Muscle of leg (tissue), 16 donors: ENCODE measurements at places on chromosomes 11 and 22. TPM values are rescaled to one million over a fixed set of nuclear protein-coding genes. Genes with fewer than 3 reads are reported as not detected.

- DNase-seq: no peak
These were observed 19.0 kb upstream of the CCDC134 start for GRCh38 chr22:41781507-41781906.

The CCDC73 gene
- polyA plus RNA-seq: 0.04 TPM

DNA sequence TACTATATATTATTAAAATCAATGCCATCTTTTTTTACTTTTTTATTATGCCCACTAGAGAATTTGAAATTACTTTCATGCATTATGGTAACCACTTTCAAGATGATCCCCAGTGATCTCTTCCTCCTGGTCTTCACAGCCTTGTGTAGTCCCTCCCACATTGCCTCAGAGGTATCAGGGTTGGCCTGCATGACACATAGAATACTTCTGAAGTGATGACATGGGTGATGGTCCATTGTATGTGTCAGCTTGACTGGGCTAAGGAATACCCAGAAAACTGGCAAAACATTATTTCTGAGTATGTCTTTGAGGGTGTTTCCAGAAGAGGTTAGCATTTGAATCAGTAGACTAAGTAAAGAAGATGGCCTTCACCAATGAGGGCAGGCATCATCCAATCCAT lies 14.2 kb upstream of the ISX start:
- DNase-seq: no peak

- DNase-seq: no peak
These were observed 13.9 kb downstream of the CRTAM start for GRCh38 chr11:122852074-122852795.

DNA sequence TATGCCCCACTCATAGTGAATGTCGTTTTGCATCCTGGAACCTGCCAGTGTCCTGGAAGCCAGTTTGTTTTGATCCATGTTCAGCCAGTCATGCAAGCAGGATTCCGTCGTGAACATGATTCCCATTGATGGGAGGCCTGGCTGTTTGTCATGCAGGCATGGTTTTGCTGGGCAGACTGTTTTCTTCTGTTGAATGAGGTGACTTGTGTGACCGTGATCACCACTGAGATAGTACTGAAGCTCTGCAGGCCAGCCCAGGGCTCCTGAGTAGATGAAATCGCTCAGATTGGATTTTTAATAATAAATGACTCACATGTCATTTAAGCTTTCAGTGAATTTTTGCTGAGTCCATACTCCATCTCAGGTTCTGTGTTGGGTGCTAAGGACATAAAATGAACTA lies 117.8 kb downstream of the PDE2A start:
- no peak for DNase-seq

- DNase-seq: no peak
These were observed 36.8 kb downstream of the CDON start for GRCh38 chr11:126025822-126026221.

DNA sequence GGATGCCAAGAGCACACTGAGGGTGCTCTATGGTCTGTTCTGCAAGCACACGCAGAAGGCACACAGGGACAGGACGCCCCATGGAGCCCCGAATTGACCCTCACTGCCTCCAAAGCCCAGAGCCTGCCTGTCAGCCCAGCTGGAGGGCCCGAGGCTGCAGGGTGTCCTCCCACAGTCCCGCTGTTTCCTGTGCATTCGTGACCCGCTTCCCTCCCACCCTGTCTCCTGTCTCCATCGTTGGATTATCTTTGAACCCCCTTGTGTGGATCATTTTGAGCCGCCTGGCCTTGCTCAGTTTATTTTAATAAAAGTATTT lies 25.6 kb downstream of the PARVG start:
- DNase-seq: no peak

- no peak for DNase-seq
These were observed 388.6 kb downstream of the TBC1D22A start for GRCh38 chr22:47151064-47151463.

DNA sequence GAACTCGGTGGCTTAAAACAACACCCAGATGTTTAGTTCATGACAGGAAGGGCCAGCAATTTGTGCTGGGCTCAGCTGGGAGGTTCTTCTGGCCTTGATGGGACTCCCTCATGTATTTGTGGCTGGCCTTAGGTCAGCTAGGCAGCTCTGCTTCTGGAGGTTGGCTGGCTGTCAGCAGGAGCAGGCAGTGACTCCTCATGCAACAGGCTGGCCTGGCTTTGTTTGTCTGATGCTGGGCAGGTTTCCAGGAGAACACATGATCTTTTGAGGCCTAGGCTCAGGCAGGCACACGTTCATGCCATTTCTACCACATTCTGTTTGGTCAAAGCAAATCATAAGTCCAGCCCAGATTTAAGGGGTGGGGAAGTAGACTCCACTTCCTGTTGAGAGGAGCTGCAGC lies 571.2 kb downstream of the TBC1D22A start:
- DNase-seq: peak; percentile 49

DNA sequence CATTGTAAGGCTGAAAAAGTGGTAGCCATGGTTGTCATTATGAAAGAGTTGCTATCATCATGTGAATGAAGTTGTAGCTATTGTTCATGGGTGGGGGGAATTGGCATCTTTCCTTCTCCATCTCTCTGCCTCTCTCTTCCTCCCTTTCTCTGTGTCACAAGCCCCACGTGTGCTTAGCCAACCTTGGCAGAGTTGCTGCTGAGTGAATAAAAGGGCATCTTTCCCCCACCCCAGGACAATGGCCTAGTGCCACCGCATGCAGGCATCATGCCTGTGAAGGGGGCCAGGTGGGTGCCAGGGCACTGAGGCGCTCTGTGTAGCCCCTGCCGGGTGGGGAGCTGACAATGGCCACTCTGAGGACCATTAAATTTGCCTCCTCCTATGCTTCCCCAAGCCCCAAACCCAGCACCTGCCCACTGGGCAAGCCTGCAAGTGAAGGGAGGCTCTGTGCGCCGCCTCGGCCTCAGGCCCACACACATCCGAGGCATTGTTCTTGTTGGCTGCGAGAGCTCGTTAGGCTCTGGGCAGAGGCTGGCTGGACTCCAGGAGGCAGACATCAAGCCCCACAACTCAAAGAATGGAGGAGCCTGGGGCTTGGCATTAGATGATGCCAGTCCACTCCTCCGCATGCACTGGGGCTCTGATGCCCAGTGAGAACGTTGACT lies 103.9 kb downstream of the SEZ6L start:
- no peak for DNase-seq

GRCh38 chr11:45666648-45667642 lies 1.5 kb upstream of the CHST1 start:
- no peak for DNase-seq

GRCh38 chr11:26037716-26038115 lies 294.2 kb upstream of the ANO3 start:
- DNase-seq: no peak

- no peak for DNase-seq
These were observed 5.0 kb downstream of the HEPACAM start for GRCh38 chr11:124930799-124931198.

The GDPD4 gene
- polyA plus RNA-seq: 0.67 TPM

DNA sequence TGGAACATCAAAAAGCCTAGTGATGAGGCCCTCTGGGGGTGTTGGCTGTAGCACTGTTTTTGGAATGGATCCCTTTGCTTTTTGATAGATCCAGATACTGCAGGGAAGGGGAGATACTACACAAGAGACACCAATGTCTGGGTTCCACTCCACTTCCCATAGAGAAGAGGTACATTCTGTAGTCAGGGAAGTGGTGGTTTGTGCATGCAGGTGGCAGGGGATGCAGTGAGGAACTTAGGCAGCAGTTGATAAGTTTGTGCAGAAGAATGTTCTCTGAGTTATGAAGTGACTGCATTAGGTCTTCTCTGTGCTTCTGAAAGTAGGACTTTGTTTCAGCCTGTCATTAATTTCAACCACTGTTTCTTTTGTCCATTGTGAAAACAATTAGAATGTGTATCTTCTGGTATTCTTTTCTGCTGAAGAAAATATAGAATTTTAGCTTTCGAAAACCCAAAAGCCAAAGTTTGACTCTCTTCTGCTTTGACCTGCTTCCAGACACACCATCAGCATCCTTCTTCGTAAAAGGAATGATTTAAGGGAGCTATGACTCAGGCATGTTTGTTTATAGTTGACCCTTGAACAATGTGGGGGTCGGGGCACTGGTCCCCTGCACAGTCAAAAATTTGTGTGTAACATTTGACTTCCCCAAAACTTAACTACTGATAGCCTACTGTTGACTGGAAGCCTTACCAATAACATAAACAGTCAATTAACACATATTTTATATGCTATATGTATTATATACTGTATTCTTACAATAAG lies 25.6 kb downstream of the PANX1 start:
- DNase-seq: no peak

DNA sequence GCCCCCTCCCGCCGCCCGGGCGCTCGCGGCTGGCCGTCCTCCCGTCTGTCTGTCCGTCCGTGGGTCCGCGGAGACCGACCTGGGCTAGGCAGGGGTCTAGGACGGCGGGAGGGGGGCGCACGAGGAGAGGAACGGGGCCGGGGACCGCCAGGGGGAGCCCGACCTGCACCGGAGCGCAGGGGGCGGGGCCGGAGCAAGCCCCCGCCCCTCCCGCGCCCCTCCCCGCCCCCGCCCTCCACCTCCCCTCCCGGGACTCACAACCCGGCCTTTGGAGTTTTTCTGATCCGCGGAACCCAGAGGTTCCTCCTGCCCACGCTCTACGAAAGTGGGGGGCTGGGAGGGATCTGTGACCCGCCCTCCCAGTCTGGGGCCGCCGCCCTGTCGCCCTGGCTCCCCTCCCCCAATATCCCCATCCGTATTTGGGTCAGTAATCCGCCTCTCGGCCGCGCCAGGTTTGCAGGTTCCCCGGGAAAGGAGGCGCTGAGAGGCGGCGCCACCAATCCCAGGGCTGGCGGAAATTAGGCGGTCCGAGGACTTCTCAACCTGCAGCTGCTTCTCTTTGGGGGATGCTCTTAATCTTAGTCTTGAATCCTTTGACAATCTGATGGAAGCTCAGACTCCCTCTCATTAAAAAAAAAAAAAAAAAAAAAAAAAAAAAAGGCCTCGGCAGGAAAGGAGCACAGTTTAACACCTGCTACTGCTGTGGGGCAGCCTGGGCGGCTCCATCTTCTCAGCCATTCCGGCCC lies 925 bp upstream of the KCNJ11 start:
- peak; percentile 67 for DNase-seq

DNA sequence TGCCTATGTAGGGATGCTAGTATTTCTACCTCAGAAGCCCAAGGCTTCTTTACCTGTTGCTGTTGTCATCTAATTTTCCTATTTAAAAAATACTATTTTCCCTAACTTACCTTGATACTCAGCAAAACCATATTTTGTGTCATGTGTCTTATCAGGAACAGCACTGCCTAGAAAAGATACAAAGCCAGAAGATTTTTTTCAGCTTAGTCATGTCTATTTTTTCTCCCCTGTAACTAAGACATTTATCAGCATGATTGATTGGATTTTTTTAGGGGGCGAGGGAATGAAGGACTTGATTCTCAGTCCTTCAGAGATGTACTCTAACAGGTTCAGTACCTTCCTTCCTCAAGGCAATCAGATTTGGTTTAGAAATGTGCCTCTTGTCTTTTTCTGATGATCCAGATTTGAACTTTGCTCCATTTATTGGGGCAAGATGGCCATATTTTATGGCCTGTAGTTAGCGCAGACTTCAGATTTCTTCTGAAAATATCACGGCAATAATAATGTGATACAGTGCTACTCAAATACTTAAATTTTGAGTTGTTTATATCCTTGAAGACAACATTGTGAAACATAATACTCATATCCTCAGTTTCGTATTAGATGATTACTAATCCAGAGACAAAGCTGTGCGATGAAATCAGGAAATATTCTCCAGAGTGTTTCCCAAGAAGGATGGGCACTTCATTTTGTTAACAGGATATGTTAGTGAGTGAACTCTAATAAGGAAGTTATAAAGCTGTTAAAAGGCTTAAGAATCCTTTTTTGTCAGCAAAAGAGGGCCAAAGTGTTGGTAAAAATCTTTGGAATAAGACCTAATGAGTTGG lies 3.8 kb upstream of the PIK3IP1 start:
- no peak for DNase-seq

DNA sequence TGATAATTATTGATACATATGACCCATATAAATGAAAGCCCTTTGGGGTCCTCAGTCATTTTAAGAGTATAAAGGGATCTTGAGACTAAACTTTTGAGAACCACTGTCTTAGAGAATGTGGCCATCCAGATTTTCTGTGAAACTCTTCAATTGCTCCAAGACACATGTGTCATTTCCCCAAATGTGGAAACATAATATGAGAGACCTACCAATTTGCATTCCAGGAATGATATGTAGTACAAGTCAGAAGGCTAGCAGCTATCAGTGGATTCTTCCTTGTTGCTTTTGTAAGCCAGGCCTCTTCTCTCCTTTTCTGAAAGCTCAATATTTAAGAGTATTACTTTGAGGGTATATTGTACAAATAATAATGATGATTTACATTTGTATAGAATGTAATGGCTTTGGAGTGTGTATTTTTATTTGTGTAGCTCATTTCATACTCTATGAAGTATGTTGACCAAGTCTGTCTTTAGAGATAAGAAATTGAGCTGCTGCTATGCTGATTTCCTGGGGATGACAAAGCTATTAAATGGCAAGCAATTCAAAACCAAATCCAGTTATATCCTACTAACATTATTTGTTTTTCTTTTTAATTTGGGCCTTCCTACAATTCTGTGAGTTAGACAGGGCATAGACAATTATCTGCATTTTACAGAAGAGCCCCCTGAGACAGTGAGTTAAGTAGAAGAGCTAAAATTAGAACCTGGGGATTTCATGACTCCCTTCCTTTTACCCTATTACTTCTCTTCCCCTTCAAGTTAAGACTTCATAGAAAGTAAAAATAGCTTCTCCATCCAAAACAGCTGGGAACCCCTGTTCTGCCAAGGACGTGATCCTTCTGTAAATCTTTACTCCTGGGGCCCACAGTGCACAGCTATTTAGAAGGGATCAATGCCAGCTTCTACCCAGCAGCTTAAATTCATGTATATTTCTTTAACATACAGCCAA lies 131.9 kb downstream of the WNT11 start:
- DNase-seq: peak; percentile 80

GRCh38 chr22:42920101-42920820 lies 63.2 kb upstream of the ARFGAP3 start:
- DNase-seq: peak; percentile 54

- DNase-seq: no peak
These were observed 91.2 kb downstream of the LUZP2 start for GRCh38 chr11:24588081-24588480.
